ENCODE measurements at places on chromosomes 7 and 10.

DNA sequence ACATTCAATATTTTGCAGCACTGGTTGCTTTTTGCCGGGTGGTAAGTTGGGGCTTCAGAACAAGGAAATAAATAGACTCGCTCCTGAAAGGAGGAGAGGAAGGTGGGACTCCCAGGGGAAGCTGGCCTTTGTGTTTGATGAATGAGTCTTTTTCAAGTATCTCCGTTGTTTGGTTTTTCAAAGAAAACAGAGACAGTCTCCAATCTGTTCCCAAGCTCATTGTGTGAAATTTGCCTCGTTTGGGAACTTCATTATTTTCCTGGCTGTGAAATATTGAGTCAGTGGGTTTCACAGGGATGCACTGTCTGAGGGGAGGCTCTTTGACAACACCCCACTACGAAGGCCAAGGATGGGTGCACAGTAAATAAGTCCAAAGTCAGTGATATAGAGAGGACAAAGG lies 38.7 kb upstream of the KIAA1217 start:
- DNase-seq, result no peak

DNA sequence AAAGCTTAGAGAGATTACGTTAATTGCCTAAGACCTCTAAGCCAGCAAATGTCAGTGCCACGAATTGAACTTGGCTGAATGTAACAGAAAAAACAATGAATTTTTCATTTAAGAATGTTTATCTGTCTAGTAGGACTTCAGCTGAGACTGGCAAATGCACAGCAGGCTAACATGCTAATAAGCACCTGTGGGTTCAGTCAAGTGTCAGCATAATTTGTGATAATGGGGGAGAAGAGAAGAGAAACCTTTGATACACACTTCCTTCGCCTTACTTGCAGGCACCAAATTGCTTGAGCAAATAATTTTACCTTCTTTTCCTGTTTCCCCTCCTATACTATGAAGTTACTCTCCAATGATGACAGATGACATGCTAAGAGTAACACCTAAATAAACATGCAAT lies 1136.5 kb upstream of the SORCS1 start:
- no peak for DNase-seq

GRCh38 chr7:134350709-134351108 lies 34.0 kb upstream of the SLC35B4 start:
- DNase-seq, result no peak

DNA sequence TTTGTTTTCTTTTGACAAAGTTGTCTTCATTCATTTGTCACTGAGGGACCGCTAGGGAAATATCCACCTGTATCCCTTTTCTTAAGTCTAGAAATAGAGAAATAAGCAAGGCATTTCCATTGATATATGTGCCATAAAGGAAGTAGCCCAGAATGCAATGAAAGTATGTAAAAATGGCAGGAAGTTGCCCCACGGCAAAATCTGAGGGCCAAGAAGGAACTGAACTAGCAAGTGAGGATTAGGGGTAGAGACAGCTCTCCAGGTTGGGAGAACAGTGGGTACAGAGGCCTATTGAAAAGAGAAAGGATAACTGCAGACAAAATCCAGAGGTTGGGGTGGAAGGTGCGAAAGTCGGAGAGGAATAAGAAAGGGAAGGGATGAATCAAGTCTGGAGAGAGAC lies 56.6 kb upstream of the TOMM7 start:
- DNase-seq, result no peak

DNA sequence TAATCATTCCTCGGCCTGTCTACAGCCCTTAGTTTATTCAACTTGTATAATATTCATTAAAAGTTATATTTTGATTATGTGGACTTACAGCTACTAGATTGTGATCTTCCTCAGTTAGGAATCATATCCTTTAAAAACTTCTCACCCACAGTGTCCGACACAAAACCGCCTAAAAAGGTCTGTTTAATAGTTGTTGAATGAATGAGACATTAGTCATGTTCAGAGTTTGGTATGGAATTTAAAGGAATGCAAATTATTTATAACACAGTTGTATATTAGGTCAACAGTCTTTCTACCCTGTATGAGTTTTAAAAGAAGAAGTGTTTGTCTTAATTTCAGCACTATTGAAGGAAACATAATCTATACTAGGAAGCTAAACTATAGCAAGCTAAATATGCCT lies 390.0 kb downstream of the ARL4A start:
- no peak for DNase-seq

DNA sequence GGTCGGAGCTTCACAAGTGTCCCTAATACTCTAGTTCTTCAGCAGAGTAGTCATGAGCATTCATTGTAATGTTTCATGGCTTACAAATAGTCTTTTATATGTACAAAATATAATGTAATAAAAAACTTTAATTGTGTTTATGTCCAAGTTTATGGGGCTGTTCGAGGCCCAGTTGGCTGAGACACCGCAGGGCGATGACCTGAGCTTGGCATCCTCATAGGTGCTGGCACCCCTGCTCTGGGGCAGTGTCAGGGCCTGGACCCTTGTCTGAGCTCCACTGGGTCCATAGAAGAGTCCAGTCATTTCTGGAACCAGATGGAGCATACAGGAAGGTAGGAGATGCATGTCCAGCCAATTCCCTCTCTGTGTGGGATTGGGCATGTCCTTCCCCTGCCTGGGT lies 12.9 kb upstream of the ZMIZ1 start:
- DNase-seq, result no peak

GRCh38 chr7:106779877-106780276 lies 85.2 kb upstream of the PIK3CG start:
- DNase-seq, result no peak

GRCh38 chr10:63603709-63604445 lies 82.7 kb downstream of the REEP3 start:
- DNase-seq, result no peak

GRCh38 chr10:6204341-6205191 lies 1.8 kb downstream of the PFKFB3 start:
- DNase-seq, result no peak

DNA sequence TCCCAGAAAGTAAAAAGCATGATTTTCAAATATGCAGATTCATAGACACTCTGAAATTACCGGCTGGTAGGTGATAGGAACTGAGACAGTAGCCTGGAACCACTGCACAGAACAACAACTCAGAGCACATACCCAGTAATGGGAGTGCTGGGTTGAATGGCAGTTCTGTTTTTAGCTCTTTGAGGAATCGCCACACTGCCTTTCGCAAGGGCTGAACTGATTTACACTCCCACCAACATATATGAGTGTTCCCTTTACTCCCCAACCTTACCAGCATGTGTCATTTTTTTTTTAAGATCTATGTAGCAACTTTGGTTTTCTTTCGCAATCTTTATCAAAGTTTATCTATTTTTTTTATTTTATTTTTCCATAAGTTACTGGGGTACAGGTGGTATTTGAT lies 358.8 kb downstream of the CALN1 start:
- no peak for DNase-seq

DNA sequence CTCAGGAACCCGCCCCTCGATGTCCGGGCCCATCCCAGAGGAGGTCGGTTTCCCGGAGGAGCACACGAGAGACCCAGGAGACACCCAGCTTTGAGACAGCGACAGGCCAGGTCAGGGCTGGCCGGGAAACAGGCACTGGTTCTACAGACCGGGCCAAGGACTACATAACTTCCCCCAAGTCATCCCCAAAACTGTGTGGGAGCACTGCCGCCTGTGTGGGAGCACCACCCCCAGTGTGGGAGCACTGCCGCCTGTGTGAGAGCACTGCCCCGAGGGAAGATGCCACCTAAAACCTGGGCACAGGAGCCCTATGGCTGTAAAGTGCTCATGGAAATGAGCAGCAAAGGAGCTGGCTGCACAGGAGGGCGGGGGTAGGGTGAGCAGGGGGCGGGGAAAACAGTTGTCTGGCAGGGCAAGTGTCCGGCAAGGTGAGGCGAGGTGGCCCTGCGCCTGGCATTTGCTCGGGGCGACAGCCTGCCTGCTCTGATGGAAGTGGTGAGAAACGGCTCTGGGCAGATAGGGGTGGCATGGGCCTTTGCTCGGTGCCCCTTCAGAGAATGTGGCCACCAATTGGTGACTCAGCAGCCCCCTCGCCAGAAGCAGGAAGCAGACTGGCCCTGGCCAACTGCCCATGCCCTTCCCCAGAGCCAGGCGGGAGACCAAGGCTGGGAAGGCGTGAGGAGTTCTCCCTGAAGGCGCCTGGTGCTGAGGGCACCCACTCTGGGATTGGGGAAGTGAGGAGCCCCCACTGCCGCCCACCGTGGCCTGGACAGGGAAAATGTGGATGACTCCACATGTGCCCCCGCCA lies 26.2 kb downstream of the PAPOLB start:
- no peak for DNase-seq

DNA sequence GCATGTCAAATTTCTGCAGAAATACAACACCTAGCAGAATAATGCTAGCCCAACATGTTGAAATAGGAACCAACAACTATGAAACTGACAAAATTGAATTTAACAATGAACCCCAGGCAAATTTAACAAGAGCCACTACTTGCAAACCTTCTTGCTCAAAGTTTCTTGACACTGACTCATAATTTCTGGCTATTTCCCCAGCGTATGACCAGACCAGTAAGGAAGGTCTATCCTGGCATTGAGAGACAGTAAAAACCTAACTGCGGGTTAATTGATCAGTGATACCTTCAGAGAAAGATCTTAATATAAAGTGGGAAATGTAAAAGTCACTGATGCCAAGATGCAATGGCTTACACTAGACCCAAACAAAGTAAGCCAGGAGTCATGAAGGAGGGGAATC lies 510.1 kb downstream of the ARL4A start:
- no peak for DNase-seq

DNA sequence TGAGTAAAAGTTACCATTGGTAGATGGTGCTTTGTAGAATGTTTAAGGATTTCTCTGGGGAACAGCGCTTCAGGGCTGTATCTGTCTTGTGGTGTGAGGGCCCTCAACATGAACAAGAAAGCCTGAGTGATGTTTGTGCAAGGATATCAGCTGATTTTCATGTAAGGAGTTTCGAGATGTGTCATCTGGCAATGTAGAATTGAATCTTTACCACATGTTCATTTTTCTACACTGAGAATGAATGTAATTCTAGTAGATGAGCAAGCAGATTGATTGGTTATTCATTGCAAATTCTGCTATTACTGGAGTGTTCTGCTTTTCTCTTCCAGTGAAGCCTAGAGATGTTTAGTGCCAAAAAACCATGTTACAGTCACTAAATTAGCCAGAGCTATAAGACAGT lies 87.7 kb downstream of the ST7 start:
- DNase-seq, result no peak

GRCh38 chr10:43778571-43778970 lies 129.9 kb upstream of the ZNF32 start:
- DNase-seq, result no peak

DNA sequence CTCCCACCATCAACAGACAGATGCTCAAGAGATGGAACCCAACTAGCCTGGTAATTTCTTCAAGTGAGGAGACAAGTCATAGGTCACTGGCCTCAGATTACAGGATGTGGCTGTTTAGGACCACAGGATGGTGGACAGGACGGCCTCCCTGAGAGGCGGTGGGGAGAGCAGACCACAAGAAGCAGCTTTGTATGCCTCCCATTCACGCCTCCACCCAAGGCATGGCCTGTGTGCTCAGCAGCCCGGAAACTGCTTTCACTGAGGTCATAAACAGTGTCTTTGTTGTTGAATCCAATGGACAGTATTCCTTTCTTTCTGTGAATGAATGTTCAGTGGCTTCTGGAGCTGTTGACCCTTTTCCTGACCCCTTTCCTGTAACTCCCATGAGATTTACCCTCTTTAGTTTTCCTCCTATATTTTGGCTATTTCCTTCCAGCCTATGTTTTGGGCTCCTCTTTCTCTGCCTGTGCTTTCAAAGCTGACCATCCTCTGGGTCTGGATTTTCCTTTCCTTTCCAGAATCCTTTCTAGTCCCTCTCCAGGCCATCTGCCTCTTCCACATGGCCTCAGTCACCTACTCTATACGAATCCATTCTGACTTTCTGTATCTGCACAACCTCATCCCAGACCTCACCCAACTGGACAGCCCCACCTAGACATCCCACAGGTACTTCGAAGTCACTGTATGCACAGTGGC lies 32.4 kb upstream of the INPP5F start:
- DNase-seq, result no peak

GRCh38 chr7:37719077-37719476 lies 35.5 kb downstream of the GPR141 start:
- no peak for DNase-seq

DNA sequence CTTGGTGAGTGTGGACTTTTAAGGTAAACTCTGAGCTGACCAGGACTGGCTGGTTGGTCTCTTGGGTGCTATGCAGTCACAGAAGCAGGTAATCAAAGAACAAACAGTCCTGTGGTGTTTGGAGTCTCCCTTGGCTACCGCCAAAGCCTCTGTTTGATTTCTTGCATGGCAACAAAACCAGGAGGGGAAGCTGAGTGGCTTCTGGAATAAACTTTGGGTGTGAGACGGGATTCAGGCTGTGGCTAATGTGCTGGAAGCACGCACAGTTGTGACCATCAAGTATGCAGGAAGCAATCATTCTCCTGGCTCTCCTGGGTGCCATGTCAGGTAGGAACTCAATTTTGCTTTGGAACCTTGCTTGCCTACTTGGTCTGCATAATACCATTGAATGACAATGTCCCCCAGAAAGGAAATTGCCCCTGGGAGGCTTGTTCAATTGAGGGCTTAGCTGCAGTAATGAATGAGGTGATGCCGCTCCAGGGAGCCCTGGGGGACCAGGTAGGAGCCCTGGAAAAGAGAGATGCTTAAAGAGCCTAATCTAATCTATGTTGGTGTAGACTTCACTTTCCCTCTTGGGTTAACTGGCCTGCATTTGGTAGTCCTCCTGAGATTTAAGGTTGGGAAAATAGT lies at the start of gene CDHR3:
TSS of gene CDHR3 (plus strand) at position 227 of the 630 bp plus-strand sequence. CDS start at position 282, 55 bp downstream.
- no peak for DNase-seq

GRCh38 chr7:111760043-111760442 lies 197.8 kb upstream of the IMMP2L start:
- no peak for DNase-seq

GRCh38 chr10:50579491-50580261 lies 44.1 kb downstream of the SGMS1 start:
- DNase-seq, result no peak

DNA sequence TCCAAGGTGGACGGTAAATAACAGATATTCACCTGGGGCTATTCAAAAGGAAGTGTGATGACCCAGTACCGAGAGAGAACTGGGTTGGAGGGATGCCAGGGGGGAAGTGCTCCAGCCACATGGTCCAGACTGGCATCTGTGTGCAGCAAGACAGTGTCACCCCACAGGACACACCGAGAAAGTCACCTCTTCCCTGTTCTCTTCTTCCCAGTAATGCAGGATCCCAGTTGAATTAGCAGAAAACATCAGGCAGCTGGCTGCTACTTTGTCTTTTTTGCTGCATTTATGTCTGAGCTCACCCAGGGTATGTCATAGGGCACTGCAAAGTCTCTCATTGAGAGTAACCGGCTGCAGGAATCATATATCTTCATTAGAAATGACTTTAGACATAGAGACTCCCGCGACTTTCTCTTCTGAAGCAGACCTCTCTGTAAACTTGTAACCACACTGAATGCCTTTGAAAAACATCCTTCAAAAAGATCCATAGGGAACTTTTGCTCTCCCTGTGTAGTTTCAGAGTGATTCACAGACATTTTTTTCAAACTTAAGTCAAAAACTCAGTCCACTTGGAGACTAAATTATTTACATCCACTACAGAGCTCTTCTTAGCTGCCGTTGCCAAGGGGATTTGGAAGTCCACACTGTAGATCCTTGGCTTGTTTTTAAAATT lies 609.0 kb upstream of the DPP6 start:
- no peak for DNase-seq

- no peak for DNase-seq
These were observed 114.3 kb upstream of the ODAD2 start for GRCh38 chr10:28113202-28113601.

Data from T-helper 2 cell (primary cell).